CD4-positive, alpha-beta T cell treated with Interleukin-2 at 100 ng/mL for 4 hours (primary cell): ENCODE measurements at places on chromosomes 3 and 15.

DNA sequence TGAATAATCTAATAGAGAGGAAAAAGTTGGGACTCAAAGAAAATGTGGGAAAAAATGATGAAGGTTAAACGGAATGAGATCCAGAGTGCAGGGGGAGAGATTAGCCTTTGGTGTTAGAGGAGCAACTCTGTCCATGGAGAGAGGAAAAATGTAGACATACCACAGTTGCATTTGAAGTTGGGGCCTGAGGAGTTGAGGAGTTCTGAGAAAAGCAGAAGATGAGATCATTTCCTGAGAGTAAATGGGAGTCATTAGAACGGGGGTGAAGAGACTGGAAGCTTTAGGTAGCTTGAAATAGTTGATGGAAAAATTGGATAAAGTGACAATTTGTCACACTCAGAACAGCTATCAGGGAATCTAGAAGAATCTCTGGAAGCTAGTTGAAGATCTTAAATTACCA is 7.3 kb downstream of the CCR5AS start:
- no peak for DNase-seq

DNA sequence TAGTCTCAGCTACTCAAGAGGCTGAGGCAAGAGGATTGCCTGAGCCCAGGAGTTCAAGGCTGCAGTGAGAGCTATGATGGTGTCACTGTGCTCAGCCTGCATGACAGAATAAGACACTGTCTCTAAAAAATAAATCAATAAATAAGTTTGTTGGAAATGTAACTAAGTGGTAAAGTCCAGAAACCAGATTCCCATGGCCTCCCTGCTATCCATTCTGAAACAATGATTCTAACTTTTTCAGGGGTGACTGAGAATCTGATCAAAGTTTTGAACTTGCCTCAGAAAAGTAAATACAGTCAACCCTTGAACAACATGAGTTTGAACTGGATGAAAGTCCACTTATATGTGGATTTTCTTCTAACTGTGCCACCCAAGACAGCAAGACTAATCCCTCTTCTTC is 86.2 kb downstream of the NBEAL2 start:
- no peak for DNase-seq

GRCh38 chr3:165075695-165076094 is 2.6 kb downstream of the SI start:
- DNase-seq, result no peak

DNA sequence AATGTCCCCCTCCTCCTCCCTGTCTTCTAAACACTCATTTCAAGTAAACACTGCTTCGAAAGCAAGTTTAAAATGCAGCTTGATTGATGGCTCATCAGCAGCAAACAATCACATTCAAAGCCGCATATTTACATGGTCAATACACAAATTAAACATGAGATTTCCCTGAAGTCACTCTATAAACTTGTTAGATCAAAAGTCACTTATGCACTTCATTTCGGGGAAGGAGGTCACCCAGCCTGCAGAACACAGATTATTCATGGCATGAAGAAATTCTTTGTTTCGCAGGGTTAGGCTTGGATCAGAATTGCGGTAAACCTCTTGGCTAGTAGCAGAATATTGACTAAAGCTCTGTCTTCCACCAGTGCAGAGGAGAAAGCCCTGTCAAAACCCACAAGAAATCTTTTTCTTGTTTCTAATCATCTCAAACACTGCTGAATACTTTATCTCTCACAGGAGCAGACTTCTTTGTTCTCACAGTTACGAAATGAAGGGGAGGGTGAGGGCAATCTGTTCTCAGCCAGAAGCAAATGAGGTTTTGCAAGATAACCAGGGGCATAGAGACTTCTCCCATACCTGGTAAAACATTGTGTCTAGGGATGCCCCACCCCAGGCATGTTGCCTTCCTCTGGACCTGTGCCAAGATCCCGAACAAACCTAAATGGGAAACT is 133.3 kb upstream of the CHL1 start:
- no peak for DNase-seq

DNA sequence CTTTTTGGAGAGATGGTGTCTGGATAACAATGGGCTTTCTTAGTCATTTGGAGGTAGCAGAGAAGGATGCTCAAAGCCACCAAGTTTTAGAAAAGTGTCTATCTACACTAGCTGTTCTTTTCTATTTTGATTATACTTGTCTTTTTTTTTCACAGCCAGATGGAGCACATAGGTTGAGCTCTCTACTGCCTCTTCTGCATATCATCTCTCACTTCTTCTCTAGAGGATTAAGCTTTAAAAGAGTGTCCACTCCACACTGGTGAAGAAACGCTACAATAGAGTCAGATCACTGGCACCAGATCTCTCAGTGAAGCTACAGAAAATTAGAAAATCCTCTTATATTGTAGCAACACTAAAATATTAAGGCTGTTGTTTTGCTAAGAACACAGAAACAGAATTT is 145.3 kb upstream of the MBNL1 start:
- no peak for DNase-seq

GRCh38 chr3:72288955-72289691 is 504.2 kb upstream of the PROK2 start:
- DNase-seq, result no peak

DNA sequence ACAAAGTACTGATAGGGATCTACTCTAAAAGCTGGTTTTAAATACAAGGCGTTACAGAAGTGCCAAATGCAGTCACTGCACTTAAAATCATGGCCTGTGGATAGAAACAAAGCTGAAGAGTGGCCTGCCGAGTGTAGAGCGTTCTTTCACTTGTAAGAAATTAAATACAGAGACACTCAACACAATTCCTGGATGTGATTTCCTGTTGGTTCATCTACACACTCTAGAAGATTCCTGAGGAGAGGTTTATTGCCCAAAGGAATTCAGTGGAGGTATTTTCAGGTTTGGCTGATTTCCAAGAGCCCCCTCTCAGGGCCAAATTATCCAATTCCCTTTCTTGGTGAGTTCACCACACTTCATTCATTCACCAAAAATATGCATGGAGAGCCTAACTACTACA is 200.3 kb upstream of the IL12A start:
- no peak for DNase-seq

- no peak for DNase-seq
Measured at GRCh38 chr15:79003301-79003700, 58.5 kb upstream of the CTSH start.
